ENCODE measurements at places on chromosomes 11 and 22. TPM values are rescaled to one million over a fixed set of nuclear protein-coding genes. Genes with fewer than 3 reads are reported as not detected.

DNA sequence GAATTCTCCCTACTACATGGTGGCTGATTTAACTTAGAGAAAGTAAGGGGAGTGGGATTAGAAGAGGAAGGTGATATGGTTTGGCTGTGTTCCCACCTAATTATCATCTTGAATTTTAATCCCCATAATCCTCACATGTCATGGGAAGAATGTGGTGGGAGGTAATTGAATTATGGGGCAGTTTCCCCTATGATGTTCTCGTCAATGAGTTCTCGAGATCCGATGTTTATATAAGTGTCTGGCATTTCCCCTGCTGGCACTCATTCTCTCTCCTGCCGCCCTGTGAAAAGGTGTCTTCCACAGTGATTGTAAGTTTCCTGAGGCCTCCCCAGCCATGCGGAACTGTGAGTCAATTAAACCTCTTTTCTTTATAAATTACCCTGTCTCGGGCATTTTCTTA is 169.3 kb downstream of the CASP12 start:
- DNase-seq = no peak

The SMIM35 gene
- not detected for total RNA-seq

- no peak for DNase-seq
Measured at GRCh38 chr11:96393753-96394348, 4.0 kb downstream of the JRKL start.

GRCh38 chr11:73750228-73750627 is 10.6 kb downstream of the RAB6A start:
- DNase-seq = no peak

The AKIP1 gene
- 27.1 TPM for total RNA-seq

GRCh38 chr11:62142043-62142375 is 18.2 kb downstream of the INCENP start:
- peak; percentile 37 for DNase-seq

GRCh38 chr11:41449483-41450050 is 9.9 kb downstream of the LRRC4C start:
- no peak for DNase-seq

GRCh38 chr11:130677486-130678153 is 229.2 kb downstream of the ADAMTS15 start:
- no peak for DNase-seq

The DDX17 gene
- 480 TPM for total RNA-seq

GRCh38 chr22:25413620-25414019 is 150.9 kb upstream of the GRK3 start:
- no peak for DNase-seq

DNA sequence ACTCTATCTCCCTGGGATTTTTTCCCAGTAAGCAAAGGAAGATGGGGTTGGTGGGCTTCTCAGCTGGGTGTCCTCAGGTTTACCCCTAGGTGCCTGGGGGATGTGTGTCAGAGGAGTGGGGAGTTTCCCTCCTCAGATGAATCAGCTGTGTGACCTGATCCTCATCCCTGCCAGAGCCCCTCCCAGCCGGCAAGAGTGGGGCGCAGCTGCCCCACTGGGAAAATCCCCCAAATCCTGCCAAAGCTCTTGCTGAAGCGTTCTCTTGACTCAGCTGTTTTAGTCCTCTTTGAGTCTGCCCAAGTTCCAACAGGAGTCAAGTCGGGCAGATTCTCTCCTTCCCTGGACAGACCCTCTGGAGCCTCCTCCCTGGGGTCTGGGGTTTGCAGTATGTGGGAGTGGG is 6.0 kb downstream of the C11orf68 start:
- DNase-seq = no peak

The PKDREJ gene
- not detected for total RNA-seq

- no peak for DNase-seq
Measured at GRCh38 chr11:67615728-67616430, 9.1 kb downstream of the NDUFV1 start.

DNA sequence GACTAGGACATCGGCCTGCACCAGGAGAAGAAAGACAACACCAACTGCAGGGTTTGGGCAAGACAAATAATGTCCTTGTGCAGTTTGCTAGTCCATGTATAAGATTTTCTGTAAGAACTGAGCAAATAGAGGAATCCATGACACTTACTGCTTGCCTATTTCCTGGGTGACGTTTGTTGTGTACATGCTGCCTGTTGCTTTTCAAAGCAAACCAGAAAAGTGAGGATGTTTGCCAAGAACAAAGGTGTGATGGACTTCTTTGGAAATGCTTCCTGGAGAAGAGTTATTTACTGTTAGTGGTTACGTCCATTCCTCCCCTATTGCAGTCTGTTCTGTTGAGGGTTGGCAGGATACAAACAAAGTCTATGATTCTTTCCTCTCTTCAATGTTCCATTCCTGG is 126.5 kb downstream of the CASP12 start:
- no peak for DNase-seq

- no peak for DNase-seq
Measured at GRCh38 chr11:64869571-64870175, 8.7 kb downstream of the EHD1 start.

- peak; percentile 62 for DNase-seq
Measured at GRCh38 chr11:1101318-1102089, 26.8 kb downstream of the MUC2 start.

GRCh38 chr22:19571207-19571795 is 47.1 kb upstream of the CLDN5 start:
- no peak for DNase-seq

- DNase-seq = peak; percentile 52
Measured at GRCh38 chr11:17593466-17594245, 46.6 kb downstream of the OTOG start.

- DNase-seq = no peak
Measured at GRCh38 chr22:38796262-38796957, 2.5 kb upstream of the DNAL4 start.

- no peak for DNase-seq
Measured at GRCh38 chr11:100949443-100949842, 180.2 kb downstream of the PGR start.

DNA sequence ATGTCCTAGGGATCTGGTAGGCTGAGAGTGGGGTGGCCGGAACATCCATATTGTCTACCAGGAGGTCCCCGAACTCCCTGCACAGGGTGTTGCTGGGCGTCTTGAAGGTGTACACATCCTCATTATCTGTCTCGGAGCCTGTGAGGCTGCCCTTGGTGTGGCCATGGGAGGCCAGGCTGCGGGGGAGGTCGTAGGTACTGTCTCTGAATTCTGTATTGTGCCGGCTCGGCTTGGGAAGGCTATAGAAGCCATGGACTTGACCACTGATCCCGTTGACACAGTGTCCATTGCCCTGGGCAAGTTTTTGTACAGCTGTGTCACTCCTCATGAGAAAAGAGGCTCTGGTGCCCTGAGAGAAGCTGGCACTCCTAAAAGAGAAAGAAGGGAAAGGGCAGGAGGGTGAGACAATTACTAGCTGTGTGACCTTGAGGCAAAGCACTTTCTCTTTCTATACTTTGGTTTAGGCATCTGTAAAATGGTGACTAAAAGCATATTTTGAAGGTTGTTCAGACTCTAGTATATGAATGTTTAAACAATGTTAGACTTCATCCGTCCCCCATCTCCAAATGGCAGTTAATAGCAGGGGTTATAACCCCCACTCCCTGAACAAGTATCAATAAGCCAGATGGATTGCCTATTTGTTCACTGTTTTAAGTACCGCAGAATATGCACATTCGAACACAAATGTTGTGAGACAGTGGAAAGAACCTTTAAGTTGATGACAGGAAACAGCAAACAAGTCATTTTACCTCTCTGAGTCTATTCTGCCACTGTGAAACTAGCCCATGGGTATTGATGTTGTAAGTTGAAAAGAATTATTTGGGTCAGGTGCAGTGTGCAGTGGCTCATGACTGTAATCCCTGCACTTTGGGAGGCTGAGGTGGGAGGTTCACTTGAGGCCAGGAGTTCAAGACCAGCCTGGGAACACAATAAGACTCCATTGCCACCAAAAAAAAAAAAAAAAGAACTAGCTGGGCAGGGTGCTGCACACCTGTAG is 38.3 kb downstream of the USP35 start:
- no peak for DNase-seq

The APOBEC3C gene
- total RNA-seq = 25.3 TPM

GRCh38 chr11:44005063-44005701 is 42.6 kb upstream of the ACCSL start:
- no peak for DNase-seq

The EMID1 gene
- 15.2 TPM for total RNA-seq

GRCh38 chr11:8807544-8808225 is 103.3 kb upstream of the AKIP1 start:
- DNase-seq = no peak

The NEFH gene
- 0.46 TPM for total RNA-seq

GRCh38 chr11:22478169-22478568 is 140.0 kb downstream of the SLC17A6 start:
- no peak for DNase-seq

- DNase-seq = no peak
Measured at GRCh38 chr11:16402654-16403447, 46.5 kb upstream of the SOX6 start.

DNA sequence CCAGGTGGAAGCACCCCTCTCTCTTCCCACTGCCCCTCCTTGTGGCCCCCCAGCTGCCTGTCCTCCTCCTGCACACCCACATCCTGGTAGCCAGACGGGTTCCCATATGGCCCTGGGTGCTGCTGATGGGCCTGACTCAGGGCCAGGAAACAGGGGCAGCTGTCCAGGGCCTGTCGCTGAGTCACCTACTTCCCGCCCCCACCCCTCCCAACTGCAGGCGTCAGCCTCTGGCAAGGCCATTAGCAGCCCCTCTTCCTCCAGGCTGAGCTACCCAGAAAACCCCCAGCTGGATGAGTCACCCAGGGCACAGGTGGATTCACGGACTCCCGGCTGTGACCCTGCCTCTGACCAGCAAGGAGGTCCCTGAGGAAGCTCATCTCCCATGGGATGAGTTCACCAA is 6.9 kb upstream of the GAL start:
- DNase-seq = peak; percentile 48

The CFAP300 gene
- total RNA-seq = 2.3 TPM
